A549 treated with DMSO at 1 μM for 4 hours (cell line): ENCODE measurements at places on chromosomes 5 and 9. TPM values are rescaled to one million over a fixed set of nuclear protein-coding genes. Genes with fewer than 3 reads are reported as not detected.

The FOXD4L6 gene
- total RNA-seq = 0.15 TPM in 1 of 5 replicates, not detected in the others

The GFI1B gene
- total RNA-seq = 0.06 to 0.15 TPM (median 0.06 TPM) in 3 of 5 replicates, not detected in the others

The LHX6 gene
- total RNA-seq = 0.30 to 0.41 TPM (median 0.40 TPM) in 5 replicates

The ADCY2 gene
- total RNA-seq = not detected in 5 replicates

The HTR1A gene
- not detected in 5 replicates for total RNA-seq

The RGS14 gene
- 2.9 to 8.2 TPM (median 6.1 TPM) in 5 replicates for total RNA-seq

The GABRA6 gene
- total RNA-seq = not detected in 5 replicates

The ITGA1 gene
- total RNA-seq = 0.82 to 1.8 TPM (median 1.5 TPM) in 5 replicates

The DOCK8 gene
- total RNA-seq = 0.26 to 0.55 TPM (median 0.34 TPM) in 5 replicates

The SPINK6 gene
- total RNA-seq = 0.32 to 0.76 TPM (median 0.48 TPM) in 5 replicates

The ORM2 gene
- total RNA-seq = not detected in 5 replicates

The ADRB2 gene
- 0.61 to 0.95 TPM (median 0.66 TPM) in 5 replicates for total RNA-seq

The AGTPBP1 gene
- total RNA-seq = 7.4 to 9.3 TPM (median 8.3 TPM) in 5 replicates

The EQTN gene
- not detected in 5 replicates for total RNA-seq

The HAVCR2 gene
- 0.23 to 0.63 TPM (median 0.40 TPM) in 5 replicates for total RNA-seq

The SMIM33 gene
- total RNA-seq = not detected in 5 replicates

The DND1 gene
- total RNA-seq = 0.28 to 1.4 TPM (median 0.84 TPM) in 5 replicates

The HMCN2 gene
- total RNA-seq = 0.03 to 0.17 TPM (median 0.09 TPM) in 3 of 5 replicates, not detected in the others

The PCDHGA10 gene
- 0.03 TPM in 1 of 5 replicates, not detected in the others for total RNA-seq

The FOXD4L3 gene
- total RNA-seq = 0.08 to 0.18 TPM (median 0.08 TPM) in 3 of 5 replicates, not detected in the others

The SPATA31D4 gene
- not detected in 5 replicates for total RNA-seq

The IFNA2 gene
- not detected in 5 replicates for total RNA-seq

The LRRTM2 gene
- total RNA-seq = not detected in 5 replicates

The IL7R gene
- total RNA-seq = 0.36 to 1.0 TPM (median 0.70 TPM) in 5 replicates

The GRIN3A gene
- not detected in 5 replicates for total RNA-seq

The CCNI2 gene
- 0.06 to 0.56 TPM (median 0.15 TPM) in 4 of 5 replicates, not detected in the other for total RNA-seq

The TMEM215 gene
- not detected in 5 replicates for total RNA-seq

The RANBP3L gene
- total RNA-seq = not detected in 5 replicates

The GRM6 gene
- total RNA-seq = not detected in 5 replicates

The MCC gene
- 0.18 to 0.45 TPM (median 0.37 TPM) in 5 replicates for total RNA-seq

The DEPDC1B gene
- total RNA-seq = 15.8 to 19.5 TPM (median 19.2 TPM) in 5 replicates

The TRIM36 gene
- 1.5 to 2.4 TPM (median 2.0 TPM) in 5 replicates for total RNA-seq

The BTNL3 gene
- not detected in 5 replicates for total RNA-seq

The PCSK5 gene
- 0.89 to 1.5 TPM (median 1.0 TPM) in 5 replicates for total RNA-seq

The SPAAR gene
- 0.08 TPM in 1 of 5 replicates, not detected in the others for total RNA-seq

The HNRNPA0 gene
- total RNA-seq = 51.2 to 55.2 TPM (median 53.0 TPM) in 5 replicates

The GBGT1 gene
- 1.7 to 3.4 TPM (median 2.4 TPM) in 5 replicates for total RNA-seq

The GRIA1 gene
- 0.02 TPM in 1 of 5 replicates, not detected in the others for total RNA-seq

The PCDHGA1 gene
- 0.37 to 0.48 TPM (median 0.40 TPM) in 5 replicates for total RNA-seq

The SLC1A3 gene
- total RNA-seq = not detected in 5 replicates

The TOPORS gene
- total RNA-seq = 12.4 to 16.2 TPM (median 15.0 TPM) in 5 replicates

The ADAMTS19 gene
- not detected in 5 replicates for total RNA-seq

The LHX3 gene
- 0.05 to 0.13 TPM (median 0.09 TPM) in 5 replicates for total RNA-seq

The PNPLA7 gene
- 0.63 to 1.2 TPM (median 0.83 TPM) in 5 replicates for total RNA-seq

The AGXT2 gene
- not detected in 5 replicates for total RNA-seq

The ALDOB gene
- not detected in 5 replicates for total RNA-seq

The YIPF5 gene
- 72.2 to 83.2 TPM (median 76.4 TPM) in 5 replicates for total RNA-seq

The PRRX2 gene
- 2.8 to 7.8 TPM (median 5.9 TPM) in 5 replicates for total RNA-seq

The MORN5 gene
- 0.42 TPM in 1 of 5 replicates, not detected in the others for total RNA-seq

The FBP1 gene
- total RNA-seq = 0.09 TPM in 1 of 5 replicates, not detected in the others

The SLC23A1 gene
- total RNA-seq = 1.0 to 1.5 TPM (median 1.1 TPM) in 5 replicates
